Naive thymus-derived CD4-positive, alpha-beta T cell (primary cell): ENCODE measurements at places on chromosomes 6 and 20. TPM values are rescaled to one million over a fixed set of nuclear protein-coding genes. Genes with fewer than 3 reads are reported as not detected.
A peak's percentile ranks its signal among the peaks of the same experiment; 100 is the strongest.

The FKBP1C gene
- total RNA-seq, result not detected

The SLC32A1 gene
- total RNA-seq, result not detected in 2 replicates

The CEBPB gene
- 26.4 and 27.8 TPM in 2 replicates for total RNA-seq

The HMGN3 gene
- 58.0 and 59.7 TPM in 2 replicates for total RNA-seq

- no peak overlapping the region for H3K27ac ChIP-seq
- H3K4me3 ChIP-seq, result no peak overlapping the region
- no peak for DNase-seq
- no peaks in the 10 kb centered on the region for H3K36me3 ChIP-seq
- no peaks in the 10 kb centered on the region for H3K4me1 ChIP-seq
Observed at GRCh38 chr6:68427630-68428029, 207.5 kb upstream of the ADGRB3 start.

DNA sequence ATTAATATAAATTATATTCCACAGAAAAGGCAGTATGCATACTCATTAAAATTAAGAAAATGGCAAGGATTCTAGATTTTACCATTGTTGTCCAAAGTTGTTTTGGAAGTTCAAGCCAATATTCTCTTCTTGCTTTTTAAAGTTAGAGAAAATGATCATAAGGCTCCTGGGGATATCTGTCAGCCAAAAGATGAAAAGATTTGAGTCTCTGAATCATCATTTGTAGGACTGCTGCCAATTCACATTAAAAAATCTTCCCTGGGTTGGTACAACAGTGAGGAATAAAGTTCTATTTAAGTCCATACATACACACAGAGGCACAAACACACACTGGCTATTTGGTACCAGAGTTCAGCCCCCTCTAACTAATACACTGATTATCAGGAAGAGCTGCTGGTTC, 620.1 kb downstream of the COL12A1 start:
- no peaks in the 10 kb centered on the region for H3K36me3 ChIP-seq
- no peak overlapping the region for H3K27ac ChIP-seq
- no peaks in the 10 kb centered on the region for H3K4me1 ChIP-seq
- no peaks in the 10 kb centered on the region for H3K27me3 ChIP-seq
- DNase-seq, result no peak

DNA sequence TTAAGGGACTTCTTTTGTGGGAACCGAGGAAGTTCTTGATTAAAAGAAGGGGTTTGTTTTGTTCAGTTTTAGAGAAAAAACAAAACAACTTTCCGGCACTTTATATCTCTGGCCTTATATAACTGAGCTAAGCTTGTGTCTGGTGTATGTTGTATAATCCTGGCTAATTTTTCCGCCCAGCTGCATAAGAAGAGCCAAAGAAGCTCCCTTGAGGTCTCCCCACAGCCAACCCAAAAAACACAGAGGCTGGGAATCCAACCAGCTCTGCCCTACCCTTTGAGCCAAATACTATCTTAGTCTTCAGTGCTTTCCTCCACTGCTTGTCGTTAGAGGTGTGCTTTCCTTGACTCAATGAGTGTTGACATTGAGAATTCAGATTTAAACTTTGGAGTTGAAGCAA, 45.5 kb upstream of the RNF146 start:
- H3K36me3 ChIP-seq, result no peaks in the 10 kb centered on the region
- no peaks in the 10 kb centered on the region for H3K27me3 ChIP-seq
- no peak overlapping the region for H3K27ac ChIP-seq
- no peak overlapping the region for H3K4me3 ChIP-seq

GRCh38 chr20:219290-220115, 7.6 kb upstream of the DEFB129 start:
- no peaks in the 10 kb centered on the region for H3K36me3 ChIP-seq
- DNase-seq, result no peak
- no peak overlapping the region for H3K4me3 ChIP-seq
- H3K27ac ChIP-seq, result no peak overlapping the region

DNA sequence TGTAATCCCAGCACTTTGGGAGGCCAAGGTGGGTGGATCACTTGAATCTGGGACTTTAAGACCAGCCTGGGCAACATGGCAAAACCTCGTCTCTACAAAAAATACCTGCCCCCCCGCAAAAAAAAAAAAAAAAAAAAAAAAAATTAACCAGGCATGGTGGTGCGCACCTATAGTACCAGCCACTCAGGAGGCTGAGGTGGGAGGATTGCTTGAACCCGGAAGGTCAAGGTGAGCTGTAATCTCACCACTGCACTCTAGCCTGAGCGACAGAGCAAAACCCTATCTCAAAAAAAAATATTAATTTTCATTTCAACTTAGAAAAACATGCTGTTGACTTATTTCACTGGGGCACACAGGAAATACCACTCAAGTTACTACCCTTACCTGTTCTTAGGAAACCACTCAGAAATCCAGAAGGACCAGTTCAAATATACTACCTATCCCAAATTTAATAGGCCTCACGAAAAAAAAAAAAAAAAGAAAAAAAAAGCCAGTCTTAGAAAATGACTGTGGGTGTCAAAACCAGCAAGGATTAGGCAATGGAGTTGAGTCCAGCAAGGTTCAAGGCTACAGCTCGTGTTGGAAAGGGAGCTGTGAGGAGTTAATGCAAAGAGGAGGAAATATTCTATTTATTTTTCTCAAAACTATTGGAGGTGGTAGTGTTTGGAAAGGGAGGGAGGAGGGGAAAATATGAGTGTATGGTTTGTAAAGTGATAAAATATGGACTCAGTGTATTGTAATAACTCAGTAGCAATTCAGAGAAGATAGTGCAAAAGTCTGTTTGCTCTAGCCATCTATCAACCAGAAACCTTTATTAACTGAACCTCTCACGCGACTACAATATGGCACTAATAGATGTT, 33.9 kb upstream of the PIM1 start:
- H3K4me1 ChIP-seq, result peaks cover 19% of the 10 kb centered on the region
- DNase-seq, result no peak
- no peak overlapping the region for H3K4me3 ChIP-seq
- no peak overlapping the region for H3K27ac ChIP-seq
- H3K27me3 ChIP-seq, result no peaks in the 10 kb centered on the region
- H3K36me3 ChIP-seq, result no peaks in the 10 kb centered on the region

DNA sequence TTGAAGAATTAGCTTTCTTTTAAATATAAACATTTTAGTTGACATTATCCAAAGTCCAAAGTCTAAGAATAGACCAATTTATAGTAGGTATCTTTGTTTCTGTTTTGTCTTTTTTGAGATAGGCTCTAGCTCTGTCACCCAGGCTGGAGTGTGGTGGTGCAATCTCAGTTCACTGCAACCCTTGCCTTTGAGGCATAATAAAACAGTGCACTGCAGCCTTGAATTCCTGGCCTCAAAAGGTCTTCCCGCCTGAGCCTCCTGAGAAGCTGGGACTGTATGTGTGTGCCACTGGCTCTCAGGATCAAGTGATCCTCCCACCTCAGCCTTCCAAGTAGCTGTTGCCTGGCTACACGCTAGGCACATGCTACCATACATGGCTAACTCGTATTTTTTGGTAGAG, 135.4 kb downstream of the REV3L start:
- H3K27me3 ChIP-seq, result no peaks in the 10 kb centered on the region
- no peak overlapping the region for H3K27ac ChIP-seq
- no peak overlapping the region for H3K4me3 ChIP-seq
- DNase-seq, result no peak
- H3K36me3 ChIP-seq, result peaks cover under 1% of the 10 kb centered on the region
- no peaks in the 10 kb centered on the region for H3K4me1 ChIP-seq

- peaks cover 6% of the 10 kb centered on the region for H3K4me1 ChIP-seq
- no peak for DNase-seq
- no peaks in the 10 kb centered on the region for H3K36me3 ChIP-seq
- H3K27ac ChIP-seq, result no peak overlapping the region
Observed at GRCh38 chr6:186340-186965, 105.8 kb upstream of the DUSP22 start.

DNA sequence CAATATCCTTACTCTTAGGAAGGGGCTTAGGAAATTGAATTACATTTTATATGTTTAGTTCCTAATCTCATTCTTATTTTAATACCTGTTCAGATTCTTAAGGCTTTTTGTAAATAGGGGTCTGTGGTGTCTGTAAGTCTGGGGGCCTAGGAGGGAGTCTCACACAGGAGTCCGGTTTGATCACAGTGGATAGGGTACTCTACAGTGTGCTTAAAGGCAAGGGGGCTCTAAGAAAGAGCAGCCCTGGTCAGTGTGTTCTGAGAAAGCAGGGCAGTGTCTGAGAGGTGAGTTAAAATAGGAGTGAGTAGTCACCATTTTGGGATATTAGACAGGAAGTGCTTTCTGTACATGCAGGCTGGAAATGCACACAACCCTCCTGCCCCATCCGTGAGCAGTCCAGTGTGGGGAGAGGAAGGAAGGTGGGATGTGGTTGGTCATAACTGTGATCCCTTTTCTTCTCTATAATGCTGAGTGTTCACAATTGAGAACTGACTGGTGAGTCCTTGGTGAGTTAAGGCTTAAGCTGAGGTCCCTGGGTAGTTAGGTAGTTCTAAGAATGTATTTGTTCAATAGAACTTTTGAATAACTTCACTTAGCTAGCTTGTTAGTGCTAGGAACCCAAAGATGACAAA, 50.0 kb downstream of the CDKAL1 start:
- no peaks in the 10 kb centered on the region for H3K27me3 ChIP-seq
- no peaks in the 10 kb centered on the region for H3K36me3 ChIP-seq
- no peak overlapping the region for H3K4me3 ChIP-seq

- no peaks in the 10 kb centered on the region for H3K36me3 ChIP-seq
- H3K27me3 ChIP-seq, result no peaks in the 10 kb centered on the region
- H3K4me1 ChIP-seq, result no peaks in the 10 kb centered on the region
Observed at GRCh38 chr6:12939314-12939713, 222.7 kb downstream of the PHACTR1 start.

GRCh38 chr20:6705926-6706548, 61.4 kb upstream of the BMP2 start:
- H3K4me3 ChIP-seq, result no peak overlapping the region
- H3K36me3 ChIP-seq, result no peaks in the 10 kb centered on the region
- DNase-seq, result no peak
- no peaks in the 10 kb centered on the region for H3K27me3 ChIP-seq
- H3K27ac ChIP-seq, result no peak overlapping the region

DNA sequence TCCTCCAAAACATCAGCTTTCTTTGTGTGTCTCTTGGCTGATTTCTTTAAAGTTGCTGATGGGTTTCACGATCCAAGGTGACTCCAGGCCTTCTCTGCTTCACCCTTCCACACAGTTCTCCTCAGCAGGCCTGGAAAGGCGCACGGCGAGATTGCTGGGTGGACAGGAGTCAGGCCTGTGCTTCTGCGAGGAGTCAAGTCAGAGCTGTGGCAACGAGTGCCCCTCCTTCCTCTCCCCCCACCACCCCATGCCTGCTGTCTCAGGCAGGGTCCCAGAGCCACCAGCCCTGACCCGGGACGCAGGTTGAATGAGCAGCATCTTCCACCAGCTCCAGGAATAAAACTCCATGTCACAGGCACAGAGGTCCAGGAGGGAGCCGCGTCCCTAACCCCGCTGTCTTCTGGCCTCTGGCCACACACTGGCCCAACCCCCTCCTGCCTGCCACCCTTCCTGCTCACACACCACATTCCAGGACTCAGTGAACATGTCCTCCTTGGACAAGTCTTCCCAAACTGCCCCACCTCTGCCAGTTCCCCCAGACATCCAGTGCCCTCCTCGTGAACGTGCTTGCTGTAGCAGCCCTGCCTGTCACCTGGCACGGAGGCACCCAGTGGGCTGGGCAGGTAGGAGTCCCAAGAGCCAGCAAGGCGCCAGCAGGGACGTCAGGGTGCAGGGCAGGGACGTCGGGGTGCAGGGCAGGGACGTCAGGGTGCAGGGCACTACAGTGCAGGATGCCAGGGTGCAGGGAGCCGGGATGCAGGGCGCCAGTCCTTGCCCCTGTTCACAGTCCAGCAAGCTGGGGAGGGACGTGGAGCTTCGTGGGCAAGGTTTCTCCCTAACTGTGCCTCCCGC, 7.2 kb upstream of the NTSR1 start:
- H3K27ac ChIP-seq, result no peak overlapping the region
- no peaks in the 10 kb centered on the region for H3K4me1 ChIP-seq
- no peak overlapping the region for H3K4me3 ChIP-seq
- no peaks in the 10 kb centered on the region for H3K36me3 ChIP-seq
- no peak for DNase-seq
- no peaks in the 10 kb centered on the region for H3K27me3 ChIP-seq

DNA sequence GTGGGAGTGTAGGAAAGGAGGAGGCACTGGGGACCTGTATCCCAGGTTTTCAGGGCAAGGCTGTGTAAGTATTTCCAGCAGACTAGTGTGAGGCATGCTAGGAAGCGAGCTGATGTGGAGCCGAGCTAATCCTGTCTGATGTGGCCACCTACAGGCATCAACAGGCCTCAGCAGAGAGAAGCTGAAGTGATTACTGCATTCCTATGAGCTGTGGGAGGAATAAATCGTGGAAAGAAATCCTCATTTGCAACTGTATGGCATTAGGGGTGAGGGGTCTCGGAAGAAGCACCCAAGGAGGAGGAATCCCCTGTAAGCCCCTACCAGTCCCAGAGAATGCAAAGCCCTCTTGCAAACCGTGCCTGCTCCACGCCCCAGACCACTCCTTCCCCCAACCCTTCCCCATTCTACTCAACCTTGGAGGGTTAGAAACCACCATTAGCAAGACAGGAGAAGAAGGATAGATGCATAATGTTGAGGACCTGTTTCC, 41.6 kb downstream of the C6orf15 start:
- H3K4me1 ChIP-seq, result no peaks in the 10 kb centered on the region
- H3K36me3 ChIP-seq, result no peaks in the 10 kb centered on the region
- H3K4me3 ChIP-seq, result no peak overlapping the region
- no peak overlapping the region for H3K27ac ChIP-seq
- no peak for DNase-seq
- H3K27me3 ChIP-seq, result no peaks in the 10 kb centered on the region

DNA sequence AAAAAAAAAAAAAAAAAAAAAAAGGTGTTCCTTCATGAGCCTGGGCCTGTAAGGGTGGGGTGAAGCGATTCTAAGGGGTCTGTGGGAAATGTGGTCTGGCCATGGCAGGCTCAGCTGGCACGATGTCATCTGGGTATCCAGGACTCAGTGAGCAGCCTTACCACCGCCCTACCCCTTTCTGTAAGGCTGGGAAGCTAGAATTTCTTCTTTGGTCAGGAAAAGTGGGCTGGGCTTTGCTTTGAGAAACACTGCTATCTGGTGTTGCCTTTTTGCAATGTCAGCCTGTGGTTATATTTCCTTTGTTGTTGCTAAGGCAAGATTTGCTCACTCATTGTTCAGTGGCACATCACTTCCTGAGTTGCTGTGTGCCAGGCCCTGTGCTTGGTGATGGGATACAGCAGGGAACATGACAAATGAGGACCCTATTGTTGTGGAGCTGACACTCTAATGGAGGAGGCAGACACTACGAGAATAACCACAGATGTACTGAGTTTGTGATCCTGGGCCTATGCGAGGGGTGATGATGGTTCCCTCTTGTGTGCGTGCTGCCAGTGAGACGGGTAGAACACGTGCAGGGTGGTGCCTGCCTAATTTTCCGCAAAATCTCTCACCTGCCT, 45.9 kb upstream of the ZNFX1 start:
- H3K27ac ChIP-seq, result no peak overlapping the region
- DNase-seq, result peak; percentile 51
- peaks cover 21% of the 10 kb centered on the region for H3K27me3 ChIP-seq
- H3K4me1 ChIP-seq, result peaks cover 5% of the 10 kb centered on the region

- H3K27ac ChIP-seq, result no peak overlapping the region
- no peak for DNase-seq
- no peaks in the 10 kb centered on the region for H3K36me3 ChIP-seq
- H3K27me3 ChIP-seq, result no peaks in the 10 kb centered on the region
- no peak overlapping the region for H3K4me3 ChIP-seq
Observed at GRCh38 chr20:52280407-52280806, 88.8 kb upstream of the ZFP64 start.
